M059J (cell line): ENCODE measurements at places on chromosomes 6 and 20. TPM values are rescaled to one million over a fixed set of nuclear protein-coding genes. Genes with fewer than 3 reads are reported as not detected.

- DNase-seq: peak; percentile 78
These were observed 301.4 kb upstream of the STXBP5 start for GRCh38 chr6:146902846-146903245.

- peak; percentile 15 for DNase-seq
These were observed 143.0 kb downstream of the SAMD5 start for GRCh38 chr6:147651249-147652063.

- DNase-seq: no peak
These were observed 43.4 kb downstream of the RALY start for GRCh38 chr20:34037121-34037520.

GRCh38 chr6:150069706-150070105 lies 785 bp upstream of the ULBP3 start:
- no peak for DNase-seq

DNA sequence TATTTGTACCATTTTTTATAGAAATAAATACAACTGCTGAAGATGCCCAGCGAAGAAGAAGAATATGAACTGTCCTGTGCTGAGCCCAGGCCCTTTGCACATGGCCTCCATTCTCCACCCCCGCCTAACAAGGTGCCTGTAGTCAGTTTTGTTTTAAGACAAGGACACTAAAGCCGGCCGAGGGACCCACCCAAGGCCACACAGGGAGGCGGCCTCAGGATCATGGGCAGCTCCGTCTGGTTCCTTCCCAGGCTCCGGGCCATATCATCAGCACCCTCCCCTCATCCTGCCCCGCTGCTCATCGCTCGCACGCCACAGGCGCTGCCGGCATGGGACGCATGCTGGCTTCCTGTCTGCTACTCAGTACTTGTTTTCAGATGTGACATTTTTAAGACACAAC lies 21.3 kb downstream of the PSMG4 start:
- DNase-seq: no peak

- DNase-seq: peak; percentile 49
These were observed 64.2 kb upstream of the AKIRIN2 start for GRCh38 chr6:87766211-87766610.

GRCh38 chr6:32854376-32855178 lies 585 bp downstream of the PSMB9 start:
- DNase-seq: peak; percentile 75

- DNase-seq: no peak
These were observed 17.3 kb downstream of the BMP2 start for GRCh38 chr20:6784767-6785166.

DNA sequence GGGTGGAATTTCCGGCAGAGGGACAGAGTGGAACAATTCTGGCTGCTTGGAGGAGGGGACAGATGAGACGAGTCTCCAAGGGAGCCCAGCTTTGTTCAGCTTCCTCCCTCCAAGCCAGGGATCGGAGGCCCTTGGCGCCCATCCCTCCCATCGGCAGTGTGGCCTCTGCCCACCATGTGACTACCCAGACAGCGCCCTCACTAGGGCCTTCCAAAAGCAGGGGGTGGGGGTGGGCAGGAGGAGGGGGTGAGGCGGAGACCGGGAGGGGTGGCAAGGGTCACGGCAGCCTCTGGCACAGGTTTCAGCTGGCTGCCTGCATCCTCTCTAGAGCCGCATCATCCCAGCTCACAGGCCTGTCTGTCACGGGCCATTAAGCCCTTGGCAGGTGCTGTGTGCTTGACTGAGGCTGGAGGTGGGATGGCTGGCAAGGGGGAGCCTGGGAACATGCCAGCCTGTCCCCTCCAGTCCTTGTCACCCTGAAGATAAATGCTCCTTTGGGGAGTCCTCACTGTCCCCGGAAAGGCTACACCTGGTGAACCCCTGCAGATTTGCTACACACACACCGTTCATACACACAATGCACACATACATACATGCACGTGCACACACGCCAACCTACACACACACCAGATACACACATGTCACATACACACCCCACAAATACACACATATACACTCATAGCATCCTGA lies 6.2 kb upstream of the FGD2 start:
- DNase-seq: no peak

DNA sequence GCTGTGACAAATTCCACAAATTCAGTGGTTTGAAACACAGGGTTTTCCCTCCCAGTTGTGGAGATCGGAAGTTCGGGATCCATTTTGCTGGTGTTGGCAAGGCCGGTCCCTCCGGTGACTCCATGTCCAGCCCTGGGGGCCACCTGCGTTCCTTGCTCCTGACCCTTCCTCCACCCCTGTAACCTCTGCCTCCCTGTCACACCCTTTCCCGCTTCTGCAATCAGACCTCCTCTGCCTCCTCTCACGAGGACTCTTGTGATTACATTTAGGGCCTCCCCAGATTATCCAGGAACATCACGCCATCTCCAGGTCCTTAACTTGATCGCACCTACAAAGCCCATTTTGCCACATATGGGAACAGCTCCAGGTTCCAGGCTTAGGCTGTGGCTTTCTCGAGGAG lies 12.5 kb downstream of the RPS6KA2 start:
- DNase-seq: no peak

GRCh38 chr6:311679-312220 lies 19.5 kb downstream of the DUSP22 start:
- DNase-seq: no peak

DNA sequence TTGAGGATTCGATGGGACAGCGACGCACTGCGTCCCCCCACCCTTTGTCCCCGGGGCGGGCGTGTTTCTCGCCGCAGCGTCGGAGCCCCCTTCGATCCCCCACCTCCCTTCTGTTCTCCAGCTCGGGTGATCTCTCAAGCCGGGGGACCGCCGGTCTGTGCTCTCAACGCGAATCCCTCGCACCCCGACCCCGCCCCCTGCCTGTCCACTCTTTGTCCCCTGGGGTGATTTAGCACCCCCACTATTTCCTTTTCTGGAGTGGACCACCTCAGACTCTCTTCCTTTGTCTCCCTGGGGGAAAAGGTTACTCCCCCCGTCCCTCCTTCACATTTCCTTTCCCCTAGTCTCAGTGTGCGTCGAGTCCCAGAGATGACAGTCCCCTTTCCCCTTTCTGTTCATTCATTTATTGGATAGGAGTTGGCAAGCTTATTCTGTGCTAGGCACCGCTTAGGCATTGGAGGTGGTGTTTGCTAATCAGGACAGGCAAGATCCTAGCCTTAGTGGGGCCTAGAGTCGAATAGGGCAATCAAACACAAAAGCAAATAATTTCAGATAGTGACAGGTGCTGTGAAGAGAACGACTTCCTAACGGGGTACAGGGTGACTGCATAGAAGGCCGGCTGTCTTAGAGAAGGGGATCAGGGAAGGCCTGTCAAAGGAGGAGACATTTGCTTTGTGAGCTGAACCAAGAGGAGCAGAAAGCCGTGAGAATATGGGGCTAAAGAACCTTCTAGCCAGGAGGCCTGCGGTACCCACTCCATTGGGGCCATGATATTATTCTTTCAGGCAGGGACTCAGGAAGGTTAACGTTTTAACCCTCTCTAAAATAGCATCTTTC lies 741 bp downstream of the PTPN1 start:
- DNase-seq: peak; percentile 55

GRCh38 chr20:21395666-21396598 lies 1.4 kb downstream of the NKX2-4 start:
- no peak for DNase-seq

DNA sequence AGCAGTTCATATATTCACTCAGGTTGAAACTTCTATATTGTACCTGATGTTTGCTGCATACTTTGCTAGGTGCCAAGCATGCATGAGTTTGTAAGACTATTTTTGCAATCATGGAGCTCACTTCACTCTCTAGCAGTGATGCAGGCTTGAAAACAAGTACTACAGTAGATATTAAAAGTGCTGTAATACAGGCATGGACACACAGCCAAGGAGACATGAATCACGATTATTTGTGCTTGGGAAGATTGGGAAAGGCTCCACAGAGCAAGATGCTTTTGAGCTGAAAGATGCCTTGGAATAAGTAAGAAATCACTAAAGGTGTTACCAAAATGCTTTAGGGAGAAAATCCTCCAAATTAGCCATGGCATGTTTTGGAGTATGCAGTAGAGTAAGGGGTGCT lies 427.4 kb downstream of the UTRN start:
- DNase-seq: peak; percentile 39

DNA sequence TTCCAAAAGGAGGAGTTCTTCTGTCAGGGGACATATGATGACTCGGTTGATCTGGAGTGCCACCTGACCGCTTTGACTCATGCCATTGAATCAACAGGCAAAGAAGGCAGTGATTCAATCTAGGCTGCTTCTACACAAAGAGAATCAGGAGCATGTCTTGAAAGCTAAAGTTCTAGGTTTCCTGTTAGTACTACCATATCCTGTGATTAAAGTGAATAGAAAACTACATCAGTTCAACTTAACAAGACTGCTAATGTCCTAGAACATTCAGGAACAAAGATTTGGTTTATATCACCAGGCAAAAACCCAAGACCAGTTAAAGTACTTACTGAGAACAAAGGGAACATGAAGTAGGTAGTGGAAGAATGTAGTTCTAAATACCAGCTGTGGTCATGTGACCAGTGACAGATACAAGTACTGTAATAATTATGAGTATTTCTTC lies 216.8 kb upstream of the SGK1 start:
- DNase-seq: peak; percentile 53

DNA sequence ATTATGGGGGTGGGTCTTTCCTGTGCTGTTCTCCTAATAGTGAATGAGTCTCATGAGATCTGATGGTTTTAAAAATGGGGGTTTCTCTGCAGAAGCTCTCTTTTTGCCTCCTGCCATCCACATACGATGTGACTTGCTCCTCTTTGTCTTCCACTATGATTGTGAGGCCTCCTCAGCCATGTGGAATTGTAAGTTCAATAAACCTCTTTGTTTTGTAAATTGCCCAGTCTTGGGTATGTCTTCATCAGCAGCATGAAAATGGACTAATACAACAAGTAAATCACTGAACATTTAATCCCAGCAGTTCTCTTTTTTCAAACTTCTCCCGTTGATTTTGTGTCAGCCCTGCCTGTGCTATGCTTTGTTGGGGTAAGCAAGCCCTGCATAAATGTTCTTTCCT lies 95.2 kb downstream of the FAM217A start:
- no peak for DNase-seq

DNA sequence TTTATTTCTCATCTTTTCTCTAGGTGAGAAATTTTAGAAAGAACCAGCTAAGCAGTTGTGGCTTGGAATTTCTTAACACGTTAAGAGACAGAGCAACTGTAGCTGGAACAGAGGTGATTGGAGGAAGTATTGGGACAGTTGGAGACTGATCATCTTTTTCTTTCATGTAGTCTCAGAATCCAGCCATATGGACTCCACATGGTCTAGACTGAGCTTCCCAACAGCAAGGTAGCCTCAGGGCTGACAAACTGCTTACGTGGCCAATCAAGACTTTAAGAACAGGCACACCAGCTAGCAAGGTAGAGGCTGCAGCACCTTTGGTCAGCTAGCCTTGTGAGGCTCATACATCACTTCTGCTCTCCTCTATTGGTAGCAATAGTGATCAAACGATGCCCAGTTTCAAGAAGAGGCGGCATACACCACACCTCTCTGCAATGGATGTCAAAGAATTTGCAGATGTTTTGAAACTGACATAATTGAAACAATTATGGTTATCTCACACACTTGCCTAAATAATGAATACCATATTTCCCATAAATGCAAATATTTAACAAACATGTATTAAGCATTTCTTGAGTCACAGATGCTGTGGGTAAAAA lies 590.5 kb upstream of the SLC35B3 start:
- no peak for DNase-seq

DNA sequence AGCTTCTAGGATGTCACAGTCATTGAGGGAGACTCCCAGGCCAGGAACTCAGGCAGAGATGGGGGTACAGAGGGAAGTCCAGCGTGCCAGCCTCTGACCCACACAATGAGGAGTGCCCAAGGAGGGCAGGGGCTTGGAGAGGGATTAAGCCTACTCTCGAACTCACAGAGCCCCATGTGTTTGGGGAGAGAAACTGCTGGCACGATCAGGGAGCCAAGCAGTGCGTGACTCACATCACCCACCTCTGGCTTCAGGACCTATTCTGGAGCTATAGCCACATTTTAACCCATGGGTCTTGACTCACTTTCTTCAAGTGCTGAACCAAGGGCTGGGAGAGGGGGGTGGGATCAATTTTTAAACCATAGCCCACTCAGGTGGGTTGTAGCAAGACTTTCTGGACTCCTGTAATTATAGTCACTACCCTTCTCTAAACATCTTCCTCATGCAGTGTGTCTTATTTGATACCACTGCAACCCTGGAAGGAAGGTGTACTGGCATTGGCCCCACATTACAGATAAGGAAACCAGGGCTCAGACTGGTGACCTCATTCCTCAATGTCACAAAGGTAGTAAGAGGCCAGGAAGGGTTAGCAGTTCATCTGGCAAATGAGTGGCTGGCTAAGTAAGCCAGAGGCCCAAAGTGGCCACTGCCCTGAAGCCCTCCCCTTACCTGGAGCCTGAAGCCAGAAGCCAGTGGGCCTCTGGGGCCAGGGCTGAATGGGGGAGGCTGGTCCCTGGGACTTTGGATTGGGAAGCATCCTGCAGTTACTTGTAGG lies 12.0 kb downstream of the FOXP4 start:
- DNase-seq: no peak

DNA sequence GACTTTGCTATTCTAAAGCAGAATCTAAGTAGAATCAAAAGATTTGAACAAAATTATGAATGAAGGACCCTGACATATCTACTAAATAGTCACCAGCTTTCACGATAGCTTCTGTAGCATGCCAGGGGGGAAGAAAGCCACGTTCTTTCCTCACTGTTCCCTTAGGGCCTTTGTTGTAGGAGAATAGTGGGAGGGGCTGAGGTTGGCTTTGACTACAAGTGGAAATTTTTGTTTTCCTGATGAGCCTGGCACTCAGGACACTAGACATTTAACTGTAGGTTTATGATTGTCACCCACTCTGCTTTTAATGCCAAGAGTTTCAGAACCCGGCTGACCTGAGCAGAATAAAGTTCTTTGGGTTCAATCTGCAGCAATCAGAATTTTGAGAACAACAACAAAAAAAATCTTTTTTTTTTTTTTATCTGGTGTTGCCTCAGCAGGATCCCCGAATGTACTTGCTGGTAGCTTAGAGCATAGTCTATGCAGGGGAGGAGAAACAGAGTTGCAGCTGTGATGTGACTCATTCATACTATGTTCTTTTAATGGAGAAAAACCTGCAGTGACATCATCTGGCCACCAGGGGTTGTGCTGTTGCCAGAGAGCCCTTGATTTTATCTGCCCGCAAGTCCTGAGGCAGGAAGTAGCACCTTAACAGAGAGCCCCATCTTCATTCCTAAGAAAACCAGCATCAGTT lies 38.5 kb downstream of the TPD52L1 start:
- peak; percentile 93 for DNase-seq

The DACT2 gene
- total RNA-seq: not detected in 2 replicates

The SRC gene
- total RNA-seq: 16.5 and 24.3 TPM in 2 replicates

The TRIM38 gene
- total RNA-seq: 9.6 and 13.9 TPM in 2 replicates

The SPAG4 gene
- 24.0 and 36.1 TPM in 2 replicates for total RNA-seq

The CD93 gene
- total RNA-seq: 0.96 and 1.5 TPM in 2 replicates

The PLEKHG1 gene
- not detected in 2 replicates for total RNA-seq

The ATXN1 gene
- total RNA-seq: 31.5 and 35.4 TPM in 2 replicates

The RAET1E gene
- 1.5 and 2.7 TPM in 2 replicates for total RNA-seq

The CD40 gene
- not detected in 2 replicates for total RNA-seq

The AHI1 gene
- total RNA-seq: 9.6 and 11.9 TPM in 2 replicates

The RIMS1 gene
- 0.34 and 0.76 TPM in 2 replicates for total RNA-seq

The TMEM170B gene
- 1.2 and 4.0 TPM in 2 replicates for total RNA-seq

The LIN28B gene
- total RNA-seq: 0.07 and 0.27 TPM in 2 replicates

The C4B gene
- 3.0 and 3.1 TPM in 2 replicates for total RNA-seq
